ENCODE measurements at places on chromosomes 7 and 10.

- DNase-seq: no peak
Observed at GRCh38 chr10:31940839-31941653, 12.4 kb upstream of the ARHGAP12 start.

- DNase-seq: no peak
Observed at GRCh38 chr10:70830164-70830563, 14.4 kb downstream of the SGPL1 start.

- DNase-seq: no peak
Observed at GRCh38 chr10:51867956-51868355, 168.6 kb upstream of the CSTF2T start.

GRCh38 chr7:139960157-139960556 is 102.6 kb downstream of the PARP12 start:
- DNase-seq: no peak

DNA sequence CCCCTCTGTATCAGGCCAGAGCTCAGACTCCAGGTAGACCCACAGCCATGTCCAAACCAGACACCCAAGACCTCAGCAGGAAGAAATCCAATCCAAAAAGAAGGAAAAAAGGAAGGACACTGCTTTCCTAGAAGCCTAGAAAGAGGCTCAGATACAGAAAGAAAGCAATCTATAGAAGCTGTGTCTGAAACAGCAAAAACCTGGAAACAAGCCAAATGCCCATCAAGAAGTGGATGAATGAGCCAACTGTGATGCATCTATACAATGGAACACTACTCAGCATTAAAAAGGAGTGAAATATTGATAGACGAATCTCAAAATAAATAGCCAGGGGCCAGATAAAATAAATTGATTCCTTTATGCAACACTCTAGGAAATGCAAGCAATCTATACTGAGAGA is 31.6 kb downstream of the GRB10 start:
- DNase-seq: no peak

GRCh38 chr7:19491821-19492452 is 216.9 kb downstream of the POLR1F start:
- no peak for DNase-seq

DNA sequence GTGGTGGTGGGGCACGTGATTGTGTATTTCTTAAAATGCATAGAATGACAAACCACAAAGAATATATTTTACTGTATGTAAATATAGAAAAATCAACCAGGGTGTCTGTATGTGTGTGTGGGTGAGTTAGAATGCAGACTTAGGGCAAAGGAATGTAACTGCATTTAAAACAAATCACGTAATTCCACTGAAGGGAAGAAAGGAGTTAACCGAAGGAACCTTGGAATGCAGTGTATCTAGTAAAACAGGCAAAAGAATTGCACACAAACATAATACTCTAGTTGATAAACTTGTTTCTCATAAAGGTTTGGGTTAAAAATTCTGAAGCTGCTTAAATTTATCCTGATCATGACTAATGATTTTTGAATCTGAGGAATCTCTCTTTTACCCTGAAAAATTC is 134.9 kb downstream of the ADRA2A start:
- DNase-seq: no peak

GRCh38 chr7:2437136-2437535 is 33.7 kb downstream of the CHST12 start:
- no peak for DNase-seq

DNA sequence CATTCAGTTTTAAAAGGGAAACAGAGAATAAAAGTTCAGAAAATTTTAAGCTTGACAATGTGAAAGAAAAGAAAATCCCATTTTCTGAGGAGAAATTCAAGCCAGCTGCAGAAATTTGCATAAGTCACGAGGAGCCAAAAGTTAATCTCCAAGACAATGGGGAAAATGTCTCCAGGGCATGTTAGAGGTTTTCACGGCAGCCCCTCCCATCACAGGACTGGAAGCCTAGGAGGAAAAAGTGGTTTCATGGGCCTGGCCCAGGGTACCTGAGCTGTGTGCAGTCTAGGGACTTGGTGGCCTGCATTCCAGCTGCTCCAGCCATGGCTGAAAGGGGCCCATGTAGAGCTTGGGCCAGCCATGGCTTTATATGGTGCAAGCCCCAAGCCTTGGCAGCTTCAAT is 59.6 kb upstream of the NXPH1 start:
- no peak for DNase-seq

DNA sequence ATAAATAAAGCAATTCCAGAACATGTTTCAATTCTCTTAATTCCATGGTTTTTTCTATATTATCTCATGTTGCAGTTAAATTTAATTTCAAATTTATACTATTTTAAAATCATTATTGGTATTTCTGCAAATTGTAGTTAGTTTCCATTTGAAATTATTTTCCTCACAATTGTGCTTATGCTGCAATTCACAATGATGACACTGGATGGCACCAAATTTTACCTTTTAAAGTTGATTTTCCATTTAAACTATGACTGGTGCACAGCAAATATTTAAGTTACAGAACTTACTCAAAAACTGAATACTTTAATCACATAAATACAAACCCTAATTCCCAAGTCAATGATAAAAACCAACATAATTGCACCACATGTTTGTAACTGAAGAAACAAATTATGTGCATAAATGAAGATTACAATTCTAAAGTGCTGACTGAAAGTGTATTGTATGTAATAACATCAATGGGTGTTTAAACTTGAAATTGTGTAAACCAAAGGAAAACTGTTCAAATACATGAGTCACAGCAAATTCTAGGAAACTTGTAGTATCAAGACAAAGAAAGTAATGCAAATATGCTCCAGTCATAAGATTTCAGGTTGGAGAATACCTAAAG is 75.3 kb upstream of the AASS start:
- no peak for DNase-seq

GRCh38 chr7:151901828-151902227 is 24.9 kb upstream of the PRKAG2 start:
- DNase-seq: no peak

DNA sequence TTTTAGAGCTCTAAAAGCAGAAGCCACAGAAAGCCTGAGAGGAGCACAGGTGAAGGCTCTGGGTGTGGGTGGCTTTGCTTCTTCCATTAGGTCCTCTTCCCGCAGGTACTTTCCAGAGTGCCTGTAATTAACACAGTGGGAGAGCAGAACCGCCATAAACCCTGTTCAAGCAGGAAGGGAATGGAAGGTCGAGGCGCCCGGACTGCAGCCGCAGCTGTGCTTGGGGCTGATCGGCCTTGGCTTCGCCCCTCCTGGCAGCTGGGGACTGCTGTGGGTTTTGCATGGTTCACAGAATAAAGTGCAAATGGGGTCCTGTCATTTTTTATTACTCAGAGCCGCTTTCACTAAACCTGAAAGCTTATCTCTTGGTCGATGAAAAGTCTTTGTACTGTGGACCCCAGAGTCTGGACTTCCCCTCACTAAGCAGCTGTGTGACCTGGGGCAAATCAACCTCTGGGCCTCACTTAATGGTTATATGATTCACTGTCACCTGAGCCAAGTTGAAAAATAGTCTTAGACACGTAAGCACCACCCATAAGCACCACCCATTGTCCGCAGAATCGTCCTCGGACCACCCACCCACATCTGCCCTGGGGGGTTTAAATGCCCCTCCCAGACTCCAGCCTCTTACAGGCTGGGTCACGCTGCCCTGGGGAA is 100.9 kb downstream of the XRCC2 start:
- no peak for DNase-seq

DNA sequence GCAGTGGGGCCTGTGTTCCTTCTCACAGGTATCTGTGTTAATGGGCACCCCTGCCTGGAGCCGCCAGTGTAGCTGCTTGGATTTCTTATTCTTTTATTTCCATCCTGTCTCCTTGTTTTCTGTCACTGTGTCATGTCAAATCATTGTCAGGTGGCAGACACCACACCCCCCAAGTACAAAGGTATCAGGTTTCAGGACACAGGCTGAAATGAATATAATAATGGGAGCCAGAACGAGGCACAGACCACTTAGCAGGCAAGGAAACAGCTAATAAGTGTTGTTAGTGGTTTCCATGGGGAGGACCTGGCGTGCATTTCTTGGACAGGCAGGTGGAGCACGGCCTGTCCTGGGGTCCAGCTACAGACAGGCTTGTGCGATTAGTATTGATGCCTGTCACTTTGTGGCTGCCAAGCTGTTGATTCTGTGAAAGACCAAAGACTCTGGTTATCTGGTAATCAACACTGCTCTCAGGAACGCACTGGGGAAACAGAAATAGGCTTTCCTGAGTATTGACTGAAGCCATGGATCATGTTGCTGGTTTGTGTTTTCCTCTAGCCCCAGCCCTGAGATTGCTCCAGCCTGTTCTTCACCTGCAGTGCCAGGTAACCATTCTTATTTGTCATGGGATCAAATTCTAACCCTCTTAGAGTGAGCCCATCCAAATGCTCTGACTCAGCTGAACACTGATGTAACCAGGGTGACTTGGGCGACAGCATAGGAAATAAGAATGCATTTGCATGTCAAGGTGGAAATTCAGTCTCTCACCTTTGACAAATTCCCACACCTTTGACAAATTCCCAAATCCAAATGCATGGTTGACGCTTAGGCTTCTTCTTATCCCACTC is 1002.0 kb downstream of the LRMDA start:
- no peak for DNase-seq

- DNase-seq: no peak
Observed at GRCh38 chr7:144020340-144020739, 20.2 kb downstream of the OR6B1 start.

GRCh38 chr7:106243893-106244292 is 40.9 kb downstream of the NAMPT start:
- no peak for DNase-seq

DNA sequence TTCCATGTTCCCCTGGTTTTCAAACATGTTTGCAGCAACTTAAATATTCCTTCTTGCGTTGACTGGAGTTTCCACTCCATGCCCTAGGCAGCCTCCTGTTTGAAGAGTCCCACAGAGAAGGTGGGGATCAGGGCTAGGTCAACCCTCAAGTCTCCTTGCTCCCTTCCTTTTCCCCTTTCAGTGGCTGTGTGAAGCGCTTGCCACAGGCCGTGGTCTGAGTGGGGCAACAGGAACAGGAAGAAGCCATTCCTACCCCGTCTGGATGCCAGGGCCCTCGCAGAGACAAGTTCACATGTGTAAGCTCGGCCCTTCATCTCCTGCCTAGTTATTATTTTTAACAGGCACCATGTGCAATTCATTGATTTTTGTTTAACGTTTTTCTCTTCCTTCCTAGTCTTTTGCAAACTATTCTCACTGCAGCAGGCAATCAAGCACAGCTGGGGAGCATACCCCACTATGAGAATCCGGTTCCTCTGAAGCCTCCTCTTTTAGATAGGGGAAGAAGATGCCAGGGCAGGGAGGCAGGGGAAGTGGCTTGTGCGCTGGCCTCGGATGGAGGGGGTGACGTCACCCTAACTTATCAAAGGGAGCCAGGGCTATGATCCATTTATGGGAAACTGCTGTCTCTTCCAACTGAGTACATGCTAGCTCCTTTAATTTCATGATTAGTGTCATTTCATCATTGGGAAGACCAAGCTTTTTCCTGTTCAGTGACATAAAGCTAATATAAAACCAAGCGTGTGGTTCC is 64.2 kb downstream of the PRLHR start:
- DNase-seq: no peak

DNA sequence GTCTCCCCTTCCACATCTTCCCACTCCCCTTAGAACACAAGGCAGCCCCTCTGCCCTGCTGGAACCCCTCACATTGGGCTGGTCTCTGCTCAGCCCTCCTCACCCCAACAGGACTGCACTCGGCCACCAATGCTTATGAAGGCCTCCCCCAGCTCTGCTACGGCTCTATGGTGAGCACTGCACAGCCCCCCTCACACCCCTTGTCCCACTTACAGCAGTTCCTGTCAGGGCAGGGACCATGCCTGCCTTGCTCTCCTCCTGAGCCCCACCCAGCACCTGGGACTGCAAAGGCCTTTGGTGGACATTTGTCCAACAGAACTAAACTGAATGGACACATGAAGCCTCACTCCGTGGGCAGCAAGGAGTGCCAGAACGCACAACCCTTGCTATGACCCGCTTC is 171.9 kb downstream of the GRID1 start:
- DNase-seq: no peak

DNA sequence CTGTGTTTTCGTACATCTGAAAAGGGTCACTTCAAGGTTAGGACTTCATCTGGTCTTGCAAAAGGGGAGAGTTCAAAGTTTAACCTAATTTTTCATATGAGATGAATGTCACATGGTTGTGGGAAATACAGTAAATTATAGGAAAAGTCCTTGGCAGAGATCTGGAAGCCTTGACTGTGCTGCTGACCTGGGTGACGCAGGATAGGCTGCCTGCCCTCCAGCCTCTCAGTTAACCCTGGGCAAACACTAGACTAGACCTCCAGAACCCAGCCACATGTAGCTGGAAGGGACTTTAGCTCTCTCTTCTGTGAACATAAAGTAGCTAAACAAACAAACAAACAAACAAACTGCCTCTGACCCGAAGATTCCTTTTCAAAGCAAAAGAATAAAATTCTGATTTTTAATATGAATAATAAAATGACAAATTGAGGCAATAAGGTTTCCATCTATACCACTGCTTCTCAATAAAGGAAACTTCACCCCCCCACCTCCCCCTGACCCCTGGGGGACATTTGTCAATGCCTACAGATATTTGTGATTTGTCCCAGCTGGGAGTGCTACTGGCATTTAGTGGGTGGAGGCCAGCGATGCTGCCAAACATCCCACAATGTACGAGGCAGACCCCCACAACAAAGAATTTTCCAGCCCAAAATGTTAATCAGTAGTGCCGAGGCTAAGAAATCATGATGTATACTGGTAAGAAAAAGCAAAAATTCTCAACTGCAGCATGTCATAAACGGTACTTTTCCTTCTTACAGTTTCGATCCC is 75.2 kb upstream of the PRR15 start:
- no peak for DNase-seq

DNA sequence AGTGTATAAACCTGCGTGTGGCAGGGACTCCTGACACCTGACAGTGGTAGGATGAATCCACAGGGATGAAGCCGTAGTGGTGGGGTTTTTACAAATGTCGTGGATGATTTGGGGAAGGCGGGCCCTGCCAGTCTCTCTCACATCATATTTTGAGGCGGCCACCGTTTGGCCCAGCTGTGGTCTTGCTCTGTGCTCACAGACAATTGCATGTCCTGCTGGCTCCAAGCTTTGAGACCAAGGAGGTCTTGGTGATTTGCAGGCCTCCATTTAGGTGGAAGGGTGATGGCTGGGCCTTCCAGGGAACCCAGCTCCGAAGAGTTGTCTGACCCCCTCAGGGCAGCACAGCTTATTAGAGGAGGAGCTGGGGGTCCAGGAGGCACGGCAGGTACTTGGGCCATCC is 151.1 kb upstream of the SHH start:
- DNase-seq: no peak

- no peak for DNase-seq
Observed at GRCh38 chr10:20912969-20913368, 15.9 kb upstream of the NEBL start.

DNA sequence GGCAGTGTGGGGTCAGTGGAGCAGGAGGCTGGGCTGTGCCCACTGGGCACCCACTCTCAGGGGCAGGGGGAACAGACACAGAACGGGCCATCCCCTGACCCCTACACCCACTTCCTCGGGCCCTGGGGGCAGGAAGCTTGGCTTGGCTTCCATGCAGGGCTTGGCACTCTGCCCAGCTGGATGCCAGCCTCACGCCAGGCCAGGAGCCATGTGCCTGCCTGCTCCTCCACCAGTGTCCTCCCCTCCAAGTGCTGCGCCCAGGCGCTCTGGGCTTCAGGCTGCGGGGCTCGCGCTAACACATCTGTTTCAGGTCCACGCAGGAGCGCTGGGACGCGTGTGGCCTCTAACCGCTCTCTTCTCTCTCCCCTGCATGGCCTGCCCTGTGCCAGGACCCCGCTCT is 12.7 kb downstream of the LDB3 start:
- DNase-seq: no peak

Measured in activated CD4-positive, alpha-beta T cell treated with anti-CD3 and anti-CD28 coated beads for 4 hours (primary cell).